Esophagus squamous epithelium (tissue), 5 donors: ENCODE measurements at places on chromosomes 7 and 10.

DNA sequence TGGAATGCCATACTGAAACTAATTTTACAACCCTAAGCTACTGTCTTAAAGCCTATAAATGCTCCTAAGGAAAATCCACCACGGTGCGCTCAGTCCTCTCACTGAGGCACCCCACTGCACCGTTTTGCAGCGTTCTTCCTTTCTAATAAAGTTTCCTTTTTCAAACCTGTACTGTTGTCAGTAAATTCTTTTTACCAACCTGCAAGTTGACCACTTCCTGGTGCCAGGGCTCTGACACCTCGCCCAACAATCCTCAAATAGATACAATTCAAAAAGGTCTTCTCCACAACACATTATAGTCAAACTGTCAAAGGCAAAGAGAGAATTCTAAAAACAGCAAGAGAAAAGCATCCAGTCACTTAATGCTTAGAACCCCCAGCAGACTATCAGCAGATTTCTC, 42.8 kb downstream of the HERPUD2 start:
- no peak for DNase-seq

- DNase-seq: no peak
These were observed 93.6 kb downstream of the ANK3 start for GRCh38 chr10:60296073-60296472.

DNA sequence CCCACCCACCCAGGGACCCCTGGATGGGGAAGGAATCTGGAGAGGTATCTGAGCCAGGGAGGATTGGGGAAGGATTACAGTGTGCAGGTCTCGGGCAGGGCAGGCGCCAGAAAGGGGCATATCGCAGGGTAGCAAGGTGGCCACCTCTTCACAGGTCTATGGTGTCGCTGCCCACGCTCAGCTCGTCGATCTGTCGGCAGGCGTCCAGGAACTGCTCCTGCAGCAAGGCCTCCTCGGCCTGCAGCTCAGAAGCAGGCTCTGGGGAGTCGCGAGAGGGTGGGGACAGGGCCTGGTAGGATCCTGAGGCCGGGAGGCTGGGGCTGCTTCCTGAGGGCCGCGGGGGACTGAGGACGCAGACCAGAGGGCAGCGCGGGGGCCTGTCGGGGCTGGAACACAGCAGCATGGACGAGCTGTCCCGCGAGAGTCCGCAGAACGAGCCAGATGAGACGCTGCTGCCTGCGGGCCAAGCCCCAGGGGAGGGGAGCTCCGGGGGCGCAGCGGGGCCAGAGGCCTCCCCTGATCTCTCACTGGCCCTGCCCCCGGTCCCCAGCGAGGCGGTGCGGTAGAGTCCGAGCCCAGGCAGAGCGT, 7.1 kb upstream of the RBM28 start:
- DNase-seq: no peak

- no peak for DNase-seq
These were observed 15.4 kb downstream of the PIP4K2A start for GRCh38 chr10:22698941-22699440.

DNA sequence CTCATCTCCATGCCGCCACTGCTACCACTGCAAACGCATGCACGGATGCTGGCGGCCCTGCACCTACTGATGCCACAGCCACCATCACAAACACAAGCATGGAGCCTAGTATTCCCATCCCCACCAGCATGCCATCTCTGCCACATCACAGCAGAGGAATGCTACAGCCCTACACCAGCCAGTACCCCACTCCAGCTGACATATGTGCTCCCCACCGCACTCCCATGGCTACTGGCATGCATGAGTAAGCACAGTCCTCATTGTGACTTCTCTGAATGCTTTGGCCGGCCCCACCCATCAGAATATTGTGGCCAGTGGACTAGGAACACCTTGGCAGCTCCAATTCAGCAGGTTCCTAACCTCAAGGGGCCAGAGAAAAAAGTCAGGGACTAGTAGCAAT, 705.5 kb downstream of the POM121L12 start:
- DNase-seq: no peak

- DNase-seq: no peak
These were observed 79.6 kb downstream of the LARP4B start for GRCh38 chr10:851901-852300.

DNA sequence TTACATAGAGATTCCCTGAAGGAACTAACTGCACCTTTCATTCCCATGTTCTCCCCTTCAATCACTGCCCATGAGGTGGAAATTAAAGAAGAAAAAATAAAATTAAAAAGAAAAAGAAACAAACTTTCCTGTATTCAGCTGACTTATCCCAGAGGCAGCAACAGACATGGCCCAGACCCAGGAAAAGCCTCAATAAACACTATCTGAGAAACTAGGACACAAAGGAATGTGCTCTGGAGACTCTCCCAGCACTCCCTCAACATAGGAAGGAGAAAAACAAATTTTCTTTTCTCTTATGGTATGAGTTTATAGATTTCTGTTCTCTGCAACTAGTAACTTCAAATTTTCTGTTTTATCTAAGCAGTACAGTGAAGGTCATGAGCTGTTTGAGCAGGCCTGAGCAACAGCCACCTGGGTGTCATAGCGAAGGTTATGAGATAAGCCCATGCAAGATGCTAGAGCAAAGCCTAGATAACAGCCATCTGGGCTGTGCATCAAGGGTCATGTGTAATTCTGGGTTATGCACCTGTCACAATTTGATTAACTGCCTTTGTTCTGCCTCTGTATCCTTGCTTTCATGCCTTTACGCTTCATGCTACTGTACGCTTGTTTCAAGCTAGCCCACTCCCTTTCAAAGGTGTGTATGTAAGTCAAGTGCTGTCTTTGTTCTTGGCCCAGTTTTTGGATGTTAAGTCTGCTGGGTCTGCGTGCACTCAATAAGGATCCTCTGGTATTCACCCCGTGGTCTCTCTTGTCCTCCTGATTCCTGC, 11.0 kb upstream of the OR6B1 start:
- no peak for DNase-seq

DNA sequence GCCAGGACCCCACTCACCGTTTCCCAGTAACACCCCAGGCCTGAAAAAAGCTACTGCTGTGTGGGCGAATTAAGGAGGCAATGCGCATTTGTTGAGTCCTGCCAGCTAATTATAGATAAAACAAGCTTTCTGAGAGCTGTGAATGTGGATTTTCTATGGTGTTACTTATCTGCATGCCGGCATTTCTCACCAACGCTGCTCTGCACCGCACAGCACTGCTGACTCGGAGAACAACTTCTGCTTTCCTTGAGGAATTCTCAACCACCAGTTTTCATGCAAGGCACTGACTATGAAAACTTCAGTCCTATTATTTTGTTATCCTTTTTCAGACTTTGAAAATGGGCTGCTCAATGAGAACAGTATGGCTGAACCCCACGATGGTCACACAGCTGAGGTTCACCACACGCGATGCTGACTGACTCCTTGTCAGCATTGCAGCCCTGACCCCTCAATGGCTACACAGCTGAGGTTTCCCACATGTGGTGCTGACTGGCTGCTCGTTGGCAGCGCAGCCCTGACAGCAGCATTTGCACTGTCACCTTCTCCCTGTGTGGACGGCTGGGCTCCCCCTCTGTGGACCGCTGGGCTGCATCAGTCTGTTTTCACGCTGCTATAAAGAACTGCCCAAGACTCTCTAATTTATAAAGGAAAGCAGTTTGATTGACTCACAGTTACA, 190.6 kb downstream of the DIP2C start:
- DNase-seq: no peak

- no peak for DNase-seq
These were observed 42.8 kb upstream of the TSPAN33 start for GRCh38 chr7:129101746-129102145.

- no peak for DNase-seq
These were observed 168.2 kb downstream of the ETV1 start for GRCh38 chr7:13821152-13821787.

GRCh38 chr7:78311181-78311580, 512.6 kb downstream of the PHTF2 start:
- DNase-seq: no peak

DNA sequence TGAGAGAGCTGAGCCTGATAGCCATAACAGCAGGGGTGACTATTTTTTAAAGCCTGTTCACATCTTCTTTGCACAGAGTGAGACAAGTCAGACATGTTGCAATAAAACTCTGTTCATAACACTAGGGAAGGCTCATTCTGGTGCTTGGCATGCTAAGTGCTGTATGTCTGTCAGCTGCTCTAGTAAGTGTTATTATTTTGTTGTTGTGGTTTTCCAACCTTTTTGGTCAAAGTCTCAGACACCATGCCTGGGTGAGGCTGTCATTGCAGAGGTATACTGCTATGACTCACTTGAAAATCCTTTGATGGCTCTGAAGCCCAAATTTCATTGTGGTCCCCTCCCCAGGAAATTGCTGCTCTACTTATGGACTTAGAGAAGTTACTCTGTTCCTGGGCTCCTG, 129.7 kb downstream of the ADRA2A start:
- no peak for DNase-seq

DNA sequence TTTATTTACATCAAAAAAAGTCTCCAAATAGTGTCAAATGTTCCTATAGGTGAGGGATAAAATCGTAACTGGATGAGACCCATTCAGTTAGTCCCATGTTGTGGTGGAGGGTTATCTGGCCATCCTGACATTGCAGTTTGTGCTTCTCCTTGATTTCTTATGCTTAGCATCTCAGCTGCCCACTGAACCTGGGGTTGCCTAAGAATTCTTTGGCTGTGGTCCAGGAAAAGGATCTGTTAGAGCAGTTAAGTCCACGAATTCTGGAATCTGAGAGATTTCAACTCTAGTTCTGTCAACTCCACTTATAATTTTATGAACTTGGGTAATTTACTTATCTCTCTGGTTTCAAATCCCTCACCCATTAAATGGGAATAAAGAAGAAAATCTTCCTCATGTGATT, 1673.4 kb downstream of the REEP3 start:
- DNase-seq: no peak

GRCh38 chr10:112288486-112288885, 5.3 kb downstream of the TECTB start:
- DNase-seq: no peak

- no peak for DNase-seq
These were observed 48.1 kb downstream of the INSYN2A start for GRCh38 chr10:127148066-127148932.
